ENCODE measurements at places on chromosomes 12 and 14. TPM values are rescaled to one million over a fixed set of nuclear protein-coding genes. Genes with fewer than 3 reads are reported as not detected.

Gene TAS2R13
- total RNA-seq = 7.4 TPM

Gene NAV3
- total RNA-seq = 121 TPM

Gene SLC39A5
- not detected for total RNA-seq

Gene C12orf54
- total RNA-seq = not detected

Gene CD4
- total RNA-seq = not detected

Gene PLEK2
- 2.8 TPM for total RNA-seq

Gene NR1H4
- not detected for total RNA-seq

Gene HOXC4
- 0.36 TPM for total RNA-seq

Gene WNT5B
- total RNA-seq = 3.1 TPM

Gene C1QL4
- 0.18 TPM for total RNA-seq

Gene CMTM5
- 0.49 TPM for total RNA-seq

- no peak for DNase-seq
Measured at GRCh38 chr14:99581374-99581773, 22.6 kb downstream of the CCDC85C start.

DNA sequence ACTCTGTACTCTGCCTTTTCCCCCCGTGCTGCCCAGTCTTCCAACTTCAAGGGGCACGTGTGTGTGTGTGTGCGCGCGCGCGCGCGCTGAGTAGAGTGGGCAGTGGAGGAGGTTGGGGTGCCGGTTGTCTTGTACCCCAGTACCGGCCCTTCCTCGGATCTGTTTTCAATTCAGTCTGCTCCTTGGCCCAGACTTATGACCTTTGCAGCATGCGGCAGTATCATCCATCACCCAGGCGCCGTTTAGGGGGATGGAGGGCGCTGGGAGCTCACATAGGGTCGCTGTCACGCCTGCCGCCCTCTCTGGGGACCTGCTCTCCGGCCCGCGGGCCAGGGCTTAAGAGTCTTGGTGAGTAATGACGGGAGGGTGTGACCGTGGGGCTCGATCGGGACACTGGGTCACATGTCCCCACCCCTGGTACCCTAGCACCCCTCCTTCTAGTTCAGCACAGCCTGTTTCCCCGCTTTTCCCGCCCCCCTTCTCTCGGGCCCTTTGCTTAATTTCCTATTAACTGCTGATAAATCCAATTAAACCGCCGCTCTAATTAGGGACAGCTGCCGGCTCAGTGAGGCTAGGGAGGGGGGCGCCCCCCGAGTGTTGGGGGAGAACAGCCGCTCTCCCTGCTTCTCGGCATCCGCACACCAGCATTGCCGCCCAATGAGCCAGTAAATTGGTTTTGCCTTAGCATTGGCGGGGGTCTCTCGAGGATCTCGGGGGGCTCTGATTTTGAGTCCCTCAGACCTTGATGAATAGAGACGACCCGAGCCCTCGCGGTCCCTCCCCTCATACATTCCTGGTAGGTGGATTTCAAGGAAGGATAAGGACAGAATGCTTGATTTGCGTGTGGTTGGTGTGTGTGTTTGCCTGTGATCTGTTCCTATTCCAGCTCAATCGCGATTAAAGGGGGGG lies 9.3 kb downstream of the STAC3 start:
- no peak for DNase-seq

GRCh38 chr12:126930234-126930633 lies 1336.7 kb upstream of the TMEM132C start:
- no peak for DNase-seq

GRCh38 chr14:30928462-30928861 lies 54.1 kb downstream of the COCH start:
- peak; percentile 18 for DNase-seq

DNA sequence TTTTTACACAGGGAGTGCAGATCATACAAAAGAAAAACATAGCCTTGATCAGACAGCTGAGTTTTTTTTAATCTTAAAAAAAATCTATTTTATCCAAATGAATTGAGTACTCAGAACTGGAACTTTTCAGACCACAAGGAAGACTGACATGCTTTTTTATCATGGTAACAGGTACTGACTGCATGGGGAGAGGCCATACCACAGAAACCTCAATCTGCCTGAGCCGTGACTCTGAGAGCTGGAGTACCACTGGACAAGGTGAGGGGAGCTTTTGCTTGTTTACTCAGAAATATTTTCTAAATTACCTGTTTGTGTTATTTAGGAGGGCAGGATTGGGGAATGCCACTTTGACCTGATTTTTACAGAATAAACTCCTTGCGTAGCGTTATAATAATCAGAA lies 143.9 kb downstream of the ALX1 start:
- DNase-seq = no peak

GRCh38 chr12:91974541-91975085 lies 171.0 kb downstream of the BTG1 start:
- DNase-seq = no peak

- DNase-seq = peak; percentile 80
Measured at GRCh38 chr14:64510825-64511671, 6.5 kb downstream of the ZBTB1 start.

DNA sequence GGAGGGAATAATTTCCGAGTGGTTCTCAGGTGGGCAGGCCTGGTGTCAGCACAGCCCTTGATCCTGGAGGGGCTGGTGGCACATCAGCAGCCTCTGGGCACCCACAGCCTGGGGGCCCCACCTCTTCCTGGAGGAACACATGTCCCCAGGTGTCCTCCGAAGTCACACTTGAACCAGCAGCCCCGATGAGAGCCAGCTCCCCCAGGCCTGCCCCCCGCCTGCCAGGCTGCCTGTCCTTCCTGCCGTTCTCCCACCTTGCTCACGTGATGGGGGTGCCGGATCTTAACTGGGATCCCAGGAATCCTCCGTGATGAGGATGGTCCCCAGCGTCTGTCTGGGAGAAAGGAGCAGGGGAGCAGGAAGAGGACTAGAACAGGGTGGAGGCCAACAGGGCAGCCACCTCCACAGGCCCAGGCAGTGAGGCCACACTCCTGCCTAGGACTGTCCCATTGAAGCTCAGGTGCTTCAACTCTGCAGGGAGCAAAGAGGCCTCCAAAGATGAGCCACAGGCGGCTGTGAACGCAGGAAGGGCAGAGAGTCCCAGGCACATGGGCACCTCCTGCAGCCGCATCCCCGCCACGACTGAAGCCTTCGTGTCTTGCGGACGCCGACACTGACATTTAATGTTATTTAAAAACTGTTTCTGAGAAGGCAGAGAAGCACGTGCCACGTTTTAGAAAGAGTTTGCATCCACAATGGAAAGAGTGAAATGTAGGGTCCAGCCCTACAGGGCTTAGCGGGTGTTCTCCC lies 77.5 kb downstream of the GALNT9 start:
- DNase-seq = no peak

DNA sequence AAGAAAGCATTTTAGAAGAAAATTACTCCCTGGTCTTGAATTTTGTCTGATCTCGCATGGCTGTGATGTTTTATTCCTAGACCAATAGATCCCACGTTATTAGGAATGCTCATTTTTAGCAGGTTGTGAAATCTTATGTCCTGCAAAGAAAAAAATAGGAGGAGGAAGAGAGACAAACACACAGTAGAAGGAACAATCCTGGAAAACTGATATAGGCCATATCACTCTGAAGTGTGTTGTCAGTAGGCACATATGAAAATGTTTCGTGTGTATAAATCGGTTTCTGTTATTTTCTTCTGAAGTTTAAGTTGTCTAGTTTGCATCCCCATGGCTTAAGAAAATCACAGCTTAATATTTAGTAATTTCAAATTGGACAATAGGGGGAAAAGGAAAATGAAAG lies 12.4 kb downstream of the SLCO1B3 start:
- DNase-seq = no peak

DNA sequence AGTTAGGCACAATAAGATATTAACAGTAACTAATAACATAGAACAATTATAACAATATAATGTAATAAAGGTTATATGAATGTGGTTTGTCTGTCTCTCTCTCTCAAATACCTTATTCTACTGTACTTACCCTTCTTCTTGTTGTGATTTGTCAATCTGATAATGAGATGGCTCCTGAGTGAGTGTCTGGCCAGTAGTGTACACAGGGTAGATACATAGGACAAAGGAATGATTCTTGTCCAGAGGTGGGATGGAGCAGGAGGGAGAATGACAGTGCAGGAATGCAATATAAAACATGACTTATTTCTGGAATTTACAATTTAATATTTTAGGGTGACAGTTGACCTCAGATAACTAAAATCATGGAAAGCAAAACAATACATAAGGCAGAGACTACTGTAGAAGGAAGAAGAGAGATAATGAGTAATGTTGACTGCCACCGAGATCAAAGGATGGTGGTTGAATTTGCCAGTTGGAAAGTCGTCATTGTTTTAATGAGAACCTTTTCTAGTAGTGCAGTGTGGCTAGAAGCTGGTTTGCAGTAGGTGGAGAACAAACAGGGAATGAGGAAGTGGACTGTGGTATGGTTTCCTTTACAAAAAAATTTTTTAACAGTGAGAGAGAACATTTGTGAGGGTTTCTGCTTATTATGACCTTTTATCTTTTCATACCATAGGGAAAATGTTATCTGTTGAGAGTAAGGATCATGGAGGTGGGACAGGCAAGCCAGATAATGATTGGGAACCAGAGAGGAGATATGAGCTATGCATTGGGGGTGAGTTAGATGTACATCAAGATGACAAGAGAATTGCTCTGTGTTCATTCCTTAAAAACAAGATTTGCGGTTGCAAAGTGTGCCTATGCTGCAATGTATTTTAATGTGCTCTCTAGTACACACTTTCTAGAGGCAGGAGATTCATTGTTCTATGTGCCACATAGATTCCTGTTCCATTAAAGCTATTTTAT lies 458.3 kb downstream of the BTG1 start:
- DNase-seq = no peak

- no peak for DNase-seq
Measured at GRCh38 chr14:105436891-105437722, 17.5 kb downstream of the MTA1 start.

- no peak for DNase-seq
Measured at GRCh38 chr12:132286912-132287311, 42.5 kb downstream of the GALNT9 start.

GRCh38 chr12:124823272-124823970 lies 40.2 kb downstream of the SCARB1 start:
- DNase-seq = no peak

DNA sequence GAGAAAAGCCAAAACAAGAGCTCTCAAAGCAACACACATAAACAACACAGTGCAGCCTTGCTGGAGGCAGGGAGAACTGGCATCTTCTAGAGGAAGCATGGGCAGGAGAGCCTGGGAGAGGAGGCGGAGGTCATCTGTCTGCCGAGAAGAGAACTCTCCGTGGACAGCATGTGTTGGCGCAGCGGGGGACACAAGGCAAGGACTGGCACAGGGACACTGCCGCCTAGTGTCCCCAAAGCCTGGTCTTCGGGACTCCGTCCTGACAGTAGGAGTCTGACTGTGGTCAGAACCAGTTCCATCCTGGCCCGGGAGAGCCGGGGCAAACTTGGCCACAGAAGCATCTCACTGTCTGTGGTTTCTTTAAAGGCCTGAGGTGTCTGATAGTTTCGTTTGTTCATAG lies 47.3 kb downstream of the KCNA1 start:
- DNase-seq = no peak

GRCh38 chr14:22814941-22815713 lies at the start of gene SLC7A7:
SLC7A7 (minus strand) TSS chr14:22815435; CDS start chr14:22813398, 2,037 bp downstream.
- DNase-seq = peak; percentile 37

DNA sequence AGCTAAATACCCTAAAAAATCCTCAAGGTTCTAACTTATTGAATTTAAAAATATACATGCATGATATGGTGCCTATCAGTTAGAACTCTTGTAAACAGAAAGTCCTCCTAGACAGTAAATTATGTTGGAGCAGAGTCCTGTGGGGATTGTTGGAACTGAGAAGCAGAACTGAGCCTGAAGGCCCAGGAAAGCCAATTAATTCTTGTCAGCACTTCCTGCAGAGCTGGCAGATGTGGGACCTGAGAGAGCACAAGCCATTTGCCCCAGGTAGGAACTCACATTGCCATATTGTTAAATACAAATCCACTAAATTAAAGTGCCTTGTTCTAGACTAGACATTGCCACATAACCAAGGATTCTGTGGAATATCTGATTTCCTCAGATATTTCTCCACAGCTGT lies 117.1 kb downstream of the RTN1 start:
- no peak for DNase-seq

DNA sequence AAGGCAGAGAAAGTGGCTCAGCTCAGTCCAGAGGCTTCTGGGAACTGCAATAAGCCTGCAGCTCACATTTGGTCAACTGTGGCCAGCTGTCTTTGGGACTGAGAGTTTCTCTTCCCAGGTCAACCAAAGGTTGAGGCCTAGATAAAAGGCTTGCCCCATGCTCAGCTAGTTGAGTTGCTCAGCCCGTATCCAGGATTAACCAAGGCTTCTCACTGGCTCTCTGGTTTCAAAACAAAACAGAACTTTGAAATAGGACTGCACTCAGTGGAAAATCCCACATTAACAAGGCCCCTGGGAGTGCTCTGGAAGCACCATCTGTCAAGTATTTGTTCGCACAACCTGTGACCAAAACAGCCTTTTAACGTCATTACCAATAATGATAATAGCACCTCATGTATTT lies 40.3 kb upstream of the NUAK1 start:
- DNase-seq = no peak

- no peak for DNase-seq
Measured at GRCh38 chr12:42893803-42894202, 304.3 kb upstream of the PRICKLE1 start.

GRCh38 chr12:25982416-25982815 lies 23.9 kb downstream of the RASSF8 start:
- DNase-seq = no peak

DNA sequence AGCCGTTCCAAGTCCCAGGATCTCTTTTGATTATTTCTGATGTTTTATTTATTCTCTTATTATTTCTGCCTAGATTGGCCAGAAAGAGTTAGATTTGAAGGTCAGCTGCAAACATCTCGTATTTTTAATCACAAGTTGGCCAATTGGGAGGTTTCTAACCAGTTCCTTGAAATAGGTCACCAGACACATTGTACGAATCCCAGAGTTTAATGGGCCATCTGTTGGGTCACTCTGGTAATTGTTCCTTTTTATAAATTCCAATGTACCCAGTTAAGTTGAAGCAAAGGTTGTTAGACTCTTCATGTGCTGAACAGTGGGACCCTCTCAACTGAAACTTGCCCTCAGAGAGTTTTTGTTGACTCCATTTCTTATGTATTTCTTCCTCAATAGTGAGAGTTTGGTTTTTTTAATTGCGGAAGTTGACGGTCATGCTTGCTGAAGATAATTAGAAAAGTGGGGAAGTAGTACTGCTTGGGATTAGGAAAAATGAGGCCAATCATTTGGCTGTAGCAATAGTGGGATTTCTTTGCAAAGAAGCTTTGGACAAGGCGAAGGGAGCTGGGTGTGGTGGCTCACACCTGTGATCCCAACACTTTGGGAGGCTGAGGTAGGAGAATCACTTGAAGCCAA lies 382.7 kb upstream of the RGS6 start:
- no peak for DNase-seq

- DNase-seq = no peak
Measured at GRCh38 chr12:49934505-49934904, 16.0 kb upstream of the AQP2 start.

- DNase-seq = no peak
Measured at GRCh38 chr12:76398106-76398505, 49.9 kb upstream of the BBS10 start.

- peak; percentile 99 for DNase-seq
Measured at GRCh38 chr12:54229624-54230212, 40.9 kb upstream of the SMUG1 start.
